ENCODE measurements at places on chromosomes 4 and X. TPM values are rescaled to one million over a fixed set of nuclear protein-coding genes. Genes with fewer than 3 reads are reported as not detected.

CABS1 gene
- not detected for total RNA-seq

DNA sequence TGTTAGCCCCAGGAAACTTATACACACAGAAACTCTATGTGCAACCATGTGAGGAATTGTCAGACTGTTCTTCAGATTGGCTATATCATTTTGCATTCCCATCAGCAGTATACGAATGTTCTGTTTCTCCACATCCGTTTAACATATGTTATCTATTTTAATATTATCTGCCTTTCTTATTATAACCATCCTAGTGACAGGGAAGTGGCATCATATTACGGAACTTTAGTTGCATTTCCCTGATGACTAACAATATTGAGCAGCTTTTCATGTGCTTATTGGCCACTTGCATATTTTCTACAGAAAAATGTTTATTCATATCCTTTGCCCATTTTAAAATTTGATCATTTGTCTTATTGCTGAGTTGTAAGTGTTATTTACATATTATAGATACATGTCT lies 36.5 kb upstream of the IL15 start:
- no peak for DNase-seq

DNA sequence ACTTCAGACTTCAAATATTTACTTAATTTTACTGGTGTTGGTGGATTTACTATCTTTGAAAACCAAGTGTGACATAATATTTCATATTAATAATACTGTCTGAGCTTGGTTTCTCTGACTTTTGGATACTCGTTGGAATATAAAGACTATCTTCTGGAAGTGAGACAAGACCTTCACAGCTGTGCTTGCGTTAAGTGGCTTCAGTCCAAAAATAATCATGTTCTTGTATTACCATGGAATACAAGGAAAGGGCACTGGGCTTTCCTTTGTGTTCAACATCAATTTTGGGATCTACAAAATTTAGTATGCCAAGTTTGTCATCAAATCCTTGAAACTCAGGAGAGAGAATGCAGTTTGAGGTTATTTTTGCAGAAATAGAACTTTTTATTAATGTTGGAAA lies 712.4 kb upstream of the LCORL start:
- no peak for DNase-seq

LONRF3 gene
- total RNA-seq: 1.8 TPM

DNA sequence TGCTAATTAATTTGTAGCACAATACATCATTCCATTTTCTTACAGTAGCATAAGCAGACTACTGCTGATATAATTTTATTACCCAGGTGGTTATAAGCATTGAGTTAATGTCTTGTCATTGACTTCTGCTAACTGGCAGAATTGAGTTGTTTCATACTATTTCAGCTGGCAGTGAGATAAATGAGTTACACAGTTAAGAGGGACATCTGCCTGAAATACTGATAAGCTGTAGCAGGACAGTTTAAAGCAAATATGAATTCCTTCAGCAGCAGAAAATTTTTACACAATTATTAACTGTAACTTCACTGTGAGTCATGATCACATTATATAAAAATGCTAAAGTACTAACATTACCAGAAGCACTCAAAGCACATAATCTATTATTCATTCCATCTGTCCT lies 326.8 kb downstream of the INPP4B start:
- DNase-seq: no peak

FTHL17 gene
- not detected for total RNA-seq

- DNase-seq: no peak
Measured at GRCh38 chrX:46317163-46317562, 228.1 kb downstream of the ZNF674 start.

DNA sequence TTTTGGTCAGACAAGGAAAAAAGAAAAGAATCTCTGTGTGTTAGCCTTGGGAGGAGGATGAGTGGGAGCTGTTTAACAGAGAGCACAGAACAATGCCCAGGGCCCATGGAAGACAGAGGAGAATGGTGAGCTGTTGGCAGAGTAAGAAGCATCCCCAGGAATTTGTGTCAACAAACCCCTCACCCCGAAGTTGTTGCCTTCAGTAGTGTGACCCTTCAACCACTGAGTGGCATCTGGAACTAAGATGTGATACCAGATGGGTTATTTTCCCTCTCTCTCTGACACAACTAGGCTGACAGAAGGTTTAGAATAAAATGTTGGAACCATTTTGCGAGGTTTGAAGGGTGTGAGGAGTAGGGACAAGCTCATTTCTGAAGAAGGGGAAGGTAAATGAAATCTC lies 25.1 kb downstream of the IGSF1 start:
- no peak for DNase-seq

GRCh38 chr4:186158021-186158813 lies 33.1 kb upstream of the CYP4V2 start:
- DNase-seq: no peak

MAP9 gene
- 9.9 TPM for total RNA-seq

IQCM gene
- total RNA-seq: not detected

FAM236B gene
- total RNA-seq: not detected

GRCh38 chr4:68267433-68267944 lies 22.0 kb upstream of the TMPRSS11B start:
- peak; percentile 23 for DNase-seq

DNA sequence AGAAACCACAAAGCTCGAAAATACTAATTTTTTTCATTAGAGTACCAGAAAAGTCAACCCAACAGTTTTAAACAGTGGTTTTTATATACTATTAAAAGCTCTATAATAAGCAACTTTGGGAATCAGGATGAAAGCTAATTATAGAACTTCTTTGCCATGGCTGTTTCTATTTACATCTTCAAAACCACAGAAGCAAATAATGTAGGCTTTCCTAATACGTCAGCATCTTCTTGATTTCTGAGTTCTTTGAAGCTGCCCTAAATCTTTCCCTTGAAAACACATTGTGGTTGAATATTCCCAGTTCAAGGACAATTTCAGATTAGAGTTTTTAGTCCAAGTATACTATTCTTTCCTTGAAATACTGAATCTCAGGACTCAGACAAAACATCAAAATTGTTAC lies 460.2 kb upstream of the FAT1 start:
- DNase-seq: peak; percentile 83

SLC10A4 gene
- 0.06 TPM for total RNA-seq

TBC1D8B gene
- total RNA-seq: 2.9 TPM

- no peak for DNase-seq
Measured at GRCh38 chr4:57278780-57279179, 168.6 kb upstream of the IGFBP7 start.

STK32B gene
- total RNA-seq: 13.2 TPM

GRCh38 chr4:42816880-42817400 lies 75.6 kb upstream of the GRXCR1 start:
- no peak for DNase-seq

DNA sequence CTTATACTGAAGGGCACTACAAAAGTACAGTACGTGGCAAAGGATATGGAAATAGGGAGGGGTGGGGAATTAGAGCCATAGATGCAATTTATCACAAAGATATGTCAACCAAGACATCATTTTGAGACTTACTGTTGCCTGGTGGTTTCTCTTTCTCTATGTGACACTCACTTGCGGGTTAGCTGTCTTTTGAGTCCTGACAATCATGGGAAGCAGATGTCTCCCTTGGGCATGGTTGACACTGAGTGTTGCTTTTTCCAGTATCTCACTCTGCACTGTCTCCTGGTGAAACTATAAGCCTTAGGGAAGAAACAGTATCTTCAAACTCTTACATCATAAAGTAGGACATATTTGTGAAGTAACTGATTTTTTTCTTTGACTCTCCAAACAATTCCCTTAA lies 383.5 kb upstream of the LCORL start:
- no peak for DNase-seq

HAND2 gene
- total RNA-seq: 1.2 TPM

JCHAIN gene
- total RNA-seq: 1.3 TPM

DNA sequence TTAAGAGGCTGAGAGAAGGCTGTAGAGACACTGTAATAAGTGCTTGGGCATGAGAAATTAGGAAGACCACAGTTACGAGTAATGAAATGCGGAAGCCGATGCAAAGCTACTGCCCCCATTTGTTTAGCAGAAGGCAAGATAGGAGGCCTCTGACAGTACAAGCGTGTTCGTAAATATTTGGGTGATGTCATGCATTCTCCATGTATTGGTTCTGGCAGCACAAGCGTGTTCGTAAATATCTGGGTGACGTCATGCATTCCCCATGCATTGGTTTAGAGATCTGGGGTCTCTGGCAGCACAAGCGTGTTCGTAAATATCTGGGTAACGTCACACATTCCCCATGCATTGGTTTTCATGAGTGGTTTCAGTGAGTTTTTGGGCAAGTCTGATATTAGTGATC lies 661.5 kb upstream of the FRG1 start:
- peak; percentile 7 for DNase-seq

- DNase-seq: no peak
Measured at GRCh38 chrX:12777670-12778069, 13.5 kb upstream of the PRPS2 start.

DNA sequence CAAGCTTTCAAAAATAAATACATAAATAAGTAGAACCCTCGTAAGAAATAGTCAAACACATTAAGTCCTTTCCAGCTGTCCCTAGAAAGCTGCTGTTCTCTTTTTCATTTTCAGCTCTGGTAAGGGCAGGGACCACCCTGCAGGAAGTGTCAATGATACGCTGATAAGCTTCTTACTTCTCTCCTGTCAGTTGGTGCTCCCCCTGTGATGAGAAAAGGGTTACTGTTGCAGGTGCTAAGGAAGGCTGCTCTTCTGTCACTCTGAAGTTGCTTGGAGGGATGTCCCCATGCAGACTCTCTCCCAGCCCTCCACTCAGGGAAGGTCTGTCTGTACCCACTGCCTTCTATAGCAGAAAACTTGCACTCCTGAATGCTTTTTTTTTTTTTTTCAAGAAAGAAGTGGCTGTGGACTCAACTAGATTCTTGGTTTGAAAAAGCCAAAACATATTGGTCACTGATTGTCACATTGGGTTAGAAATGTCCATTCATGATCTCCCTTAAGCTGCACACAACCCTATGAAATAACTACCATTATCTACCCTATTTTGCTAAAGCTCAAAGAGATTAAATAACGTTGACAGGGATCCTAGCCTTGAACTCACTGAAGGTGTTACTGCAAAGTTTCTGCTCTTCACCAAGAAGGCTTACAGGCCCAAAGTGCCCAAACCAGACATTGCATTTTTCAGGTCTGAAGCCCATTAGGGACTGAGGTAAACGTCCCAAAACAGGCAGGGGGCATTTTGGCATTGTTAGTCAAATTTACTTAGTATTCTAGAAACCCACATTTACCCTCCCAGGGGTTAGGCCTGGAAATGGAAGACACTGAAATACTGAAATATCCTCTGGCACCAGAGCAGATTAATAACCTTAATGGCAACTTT lies 1.2 kb downstream of the CXCL3 start:
- DNase-seq: no peak

EDNRA gene
- not detected for total RNA-seq

GRCh38 chrX:136157187-136157586 lies 9.9 kb downstream of the FHL1 start:
- no peak for DNase-seq

GAB3 gene
- 0.33 TPM for total RNA-seq

ZNF630 gene
- total RNA-seq: 4.4 TPM

KLKB1 gene
- 0.17 TPM for total RNA-seq

DNA sequence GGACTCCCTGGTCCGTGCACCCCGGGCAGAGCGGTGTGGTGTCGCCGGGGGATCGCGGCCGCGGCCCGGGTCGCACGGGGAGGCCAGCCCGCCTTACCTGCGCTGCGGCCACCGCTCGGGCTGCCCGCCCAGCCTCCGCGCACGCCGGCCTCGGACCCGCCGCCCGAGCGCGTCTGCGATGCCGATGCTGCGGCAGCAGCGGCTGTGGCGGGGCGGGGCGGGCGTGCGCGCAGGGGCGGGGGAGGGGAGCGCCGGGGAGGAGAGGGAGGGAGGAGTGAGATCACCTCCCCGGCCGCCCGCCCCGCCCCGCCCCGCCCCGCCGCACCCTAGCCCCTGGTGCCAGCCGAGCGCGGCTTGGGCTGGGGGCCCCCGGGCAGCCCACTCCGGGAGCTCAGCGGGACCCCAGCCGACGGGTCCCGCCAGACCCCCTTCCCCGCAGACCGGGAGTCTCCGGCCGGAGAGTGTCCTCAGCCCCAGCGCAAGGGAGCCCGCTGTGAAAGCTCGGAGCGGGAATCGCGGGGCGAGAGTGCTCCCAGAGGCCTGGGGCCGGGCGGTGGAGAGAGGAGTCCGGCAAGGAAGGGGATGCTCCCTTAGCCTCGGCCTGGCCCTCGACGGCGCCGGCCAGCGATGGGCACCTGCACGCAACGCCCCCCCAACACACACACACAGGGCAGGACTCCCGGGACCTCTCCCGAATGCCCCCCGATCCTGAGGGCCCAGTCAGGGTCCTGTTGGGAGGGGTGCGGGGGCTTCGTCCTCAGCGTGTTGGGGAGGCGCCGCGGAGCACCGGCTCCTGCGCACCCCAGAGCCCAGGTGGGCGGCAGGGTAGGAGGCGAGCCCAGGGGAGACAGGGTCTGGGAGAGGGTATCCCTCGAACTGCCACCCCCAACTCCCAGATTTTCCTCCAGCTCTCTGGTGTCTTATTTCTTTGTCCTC lies at the start of gene L1CAM:
L1CAM (minus strand) TSS at position 206 of the 936 bp plus-strand sequence. CDS start 10,337 bp downstream, outside the sequence.
- no peak for DNase-seq

DNA sequence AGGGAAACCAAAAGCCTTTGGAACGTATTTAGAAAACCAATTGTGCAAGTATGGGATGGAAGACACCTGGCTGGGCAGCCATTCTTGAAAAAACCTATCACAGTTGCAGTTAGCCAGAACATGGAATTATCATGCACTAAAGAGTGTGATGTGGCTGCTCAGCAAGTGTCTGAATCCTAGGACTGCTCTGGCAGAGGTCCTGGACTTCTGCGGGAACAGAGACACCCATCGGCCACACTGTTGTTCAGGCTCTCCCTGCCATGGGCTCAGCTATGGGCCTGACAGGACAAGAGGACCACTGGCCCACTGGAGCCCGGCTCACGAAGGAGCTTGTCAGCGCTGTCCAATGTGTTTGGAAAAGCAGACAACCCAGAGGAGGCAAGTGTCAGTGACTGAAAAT lies 115.7 kb upstream of the GPC4 start:
- DNase-seq: no peak

SHROOM4 gene
- total RNA-seq: 0.08 TPM

UCP1 gene
- total RNA-seq: not detected

KIT gene
- total RNA-seq: 1.2 TPM

SYNPO2 gene
- 0.95 TPM for total RNA-seq

ZNF711 gene
- total RNA-seq: 7.2 TPM

DNA sequence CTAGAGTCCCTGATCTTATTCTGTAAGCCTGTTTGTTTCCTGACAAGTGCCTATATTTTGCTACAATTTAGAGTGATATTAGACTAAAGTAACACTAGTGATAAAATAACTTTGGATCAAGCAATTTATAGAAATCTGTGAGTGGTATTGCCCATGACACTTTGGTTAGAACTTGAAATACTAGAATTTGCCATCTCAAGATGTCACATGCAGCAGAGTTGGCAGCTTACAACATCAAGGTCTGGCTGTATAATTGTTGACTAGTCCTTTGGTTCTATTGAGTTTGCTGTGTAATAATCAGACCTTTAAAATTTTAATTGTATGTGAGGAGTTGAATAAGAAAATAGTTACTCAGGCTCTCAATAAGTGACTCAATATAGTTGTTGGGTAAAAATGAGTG lies 167.1 kb downstream of the RAPGEF2 start:
- DNase-seq: no peak

Measured in H4 (cell line).